Heart left ventricle (tissue), 16 donors: ENCODE measurements at places on chromosomes 7 and 10. TPM values are rescaled to one million over a fixed set of nuclear protein-coding genes. Genes with fewer than 3 reads are reported as not detected.

GRCh38 chr10:79051766-79052165 is 17.0 kb upstream of the ZMIZ1 start:
- DNase-seq, result no peak

- DNase-seq, result peak; percentile 23
These were observed 123.4 kb downstream of the ATE1 start for GRCh38 chr10:121804460-121804859.

DNA sequence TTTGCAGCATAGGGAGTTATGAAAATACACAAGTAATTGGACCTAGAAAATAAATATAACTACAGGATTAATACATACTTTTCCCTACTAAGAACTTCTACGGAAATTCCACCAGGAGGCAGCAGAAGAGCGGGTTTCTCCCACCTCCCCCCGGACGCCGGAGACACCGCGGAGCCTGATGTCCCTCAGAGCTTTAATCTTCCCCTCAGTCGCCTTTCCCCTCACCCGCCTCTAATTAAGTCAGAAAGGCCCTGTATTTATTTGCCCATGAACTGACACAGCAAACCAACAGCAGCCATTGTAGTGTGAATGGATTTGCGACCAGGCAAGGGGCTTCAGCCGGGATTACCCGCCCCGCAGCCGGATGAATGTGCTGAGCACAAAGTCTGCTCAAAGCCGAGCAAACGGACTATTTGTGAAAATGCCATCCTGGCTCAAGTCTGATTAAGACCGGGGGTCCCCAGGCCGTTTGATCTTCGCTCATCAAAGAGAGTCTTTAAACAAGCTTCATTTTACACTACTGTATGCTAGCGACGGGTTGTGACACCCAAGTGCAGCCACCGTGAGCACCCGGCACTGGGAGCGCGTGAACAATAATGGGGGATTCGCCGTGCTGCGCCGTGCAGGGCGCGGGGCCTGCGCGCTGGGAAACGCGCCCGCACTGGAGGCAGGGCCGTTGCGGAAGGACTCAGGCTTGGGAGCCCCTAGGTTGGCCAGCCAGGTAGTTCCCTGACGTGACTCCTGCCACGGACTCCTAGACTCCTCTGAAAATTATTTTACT is 5.6 kb upstream of the DKK1 start:
- DNase-seq, result peak; percentile 37

DNA sequence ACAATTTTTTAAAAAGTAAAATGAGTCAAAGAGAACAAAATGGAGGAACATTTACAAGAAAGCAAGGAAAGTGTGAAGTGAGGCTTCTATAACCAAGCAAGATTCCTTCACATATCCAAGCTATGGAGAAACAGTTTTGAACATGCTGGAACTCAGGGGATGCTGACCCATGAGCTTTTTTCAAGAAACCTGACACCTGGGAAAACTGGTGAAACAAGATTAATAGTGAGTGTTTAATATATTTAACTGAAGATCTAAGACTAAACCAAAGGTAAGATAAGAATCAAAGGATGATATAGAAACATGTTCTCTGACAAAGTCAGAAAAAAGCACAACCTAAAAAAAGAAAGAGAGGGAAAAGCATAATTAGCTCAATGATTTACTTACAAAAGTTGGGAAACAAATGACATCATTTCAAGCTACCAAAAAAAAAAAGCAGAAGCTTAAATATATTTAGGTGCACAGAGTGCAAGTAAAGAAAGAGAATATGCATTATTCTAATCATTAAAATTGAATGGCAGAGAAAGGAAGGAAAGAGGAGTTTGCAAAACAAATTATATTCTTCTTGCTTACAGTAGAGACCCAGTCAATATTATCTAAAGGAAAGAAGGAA is 24.9 kb downstream of the C7orf25 start:
- no peak for DNase-seq

TES gene
- polyA plus RNA-seq, result 10.3 TPM
